T-cell (primary cell): ENCODE measurements at places on chromosomes 3 and 15.

DNA sequence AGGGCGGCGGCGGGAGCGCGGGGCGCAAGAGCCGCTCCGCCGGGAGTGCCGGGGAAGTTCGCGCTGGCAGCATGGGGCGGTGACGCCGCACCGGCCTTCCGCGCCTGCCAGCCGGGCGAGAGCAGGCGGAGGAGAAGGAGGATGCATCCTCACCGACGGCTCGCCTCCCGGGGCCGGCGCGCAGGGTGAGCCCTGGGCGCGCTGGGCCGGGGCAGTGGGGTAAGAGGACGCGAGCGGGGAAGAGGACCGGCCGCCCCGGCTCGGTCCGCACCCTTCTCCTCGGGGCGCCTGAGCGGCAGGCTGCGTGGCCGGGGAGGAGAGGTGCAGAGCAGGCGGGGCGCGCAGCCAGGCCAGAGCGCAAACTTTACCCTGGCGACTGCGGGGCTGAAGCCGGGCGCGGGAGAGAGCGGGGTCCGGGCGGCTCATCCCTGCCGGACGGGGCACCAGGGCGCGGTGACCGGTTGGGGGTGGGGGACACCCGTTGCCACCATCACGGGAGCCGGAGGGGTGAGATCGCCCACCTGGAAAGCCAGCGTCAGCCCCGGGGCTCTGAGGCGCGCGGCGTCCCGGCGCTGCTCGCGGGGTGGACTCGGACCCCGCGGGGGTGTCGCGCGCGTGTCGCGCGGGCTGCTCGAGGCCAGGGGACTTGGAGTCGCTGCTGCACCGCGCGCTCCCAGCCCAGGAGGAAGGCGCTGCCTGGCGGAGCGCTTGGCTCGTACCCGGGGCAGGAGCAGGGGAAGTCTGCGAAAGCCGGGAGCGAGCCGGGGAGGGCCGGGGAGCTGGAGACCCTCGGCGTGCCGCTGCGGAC lies 542 bp downstream of the GABRA5 start:
- no peak for DNase-seq

GRCh38 chr15:89817701-89818280 lies 3.1 kb upstream of the ANPEP start:
- no peak for DNase-seq

DNA sequence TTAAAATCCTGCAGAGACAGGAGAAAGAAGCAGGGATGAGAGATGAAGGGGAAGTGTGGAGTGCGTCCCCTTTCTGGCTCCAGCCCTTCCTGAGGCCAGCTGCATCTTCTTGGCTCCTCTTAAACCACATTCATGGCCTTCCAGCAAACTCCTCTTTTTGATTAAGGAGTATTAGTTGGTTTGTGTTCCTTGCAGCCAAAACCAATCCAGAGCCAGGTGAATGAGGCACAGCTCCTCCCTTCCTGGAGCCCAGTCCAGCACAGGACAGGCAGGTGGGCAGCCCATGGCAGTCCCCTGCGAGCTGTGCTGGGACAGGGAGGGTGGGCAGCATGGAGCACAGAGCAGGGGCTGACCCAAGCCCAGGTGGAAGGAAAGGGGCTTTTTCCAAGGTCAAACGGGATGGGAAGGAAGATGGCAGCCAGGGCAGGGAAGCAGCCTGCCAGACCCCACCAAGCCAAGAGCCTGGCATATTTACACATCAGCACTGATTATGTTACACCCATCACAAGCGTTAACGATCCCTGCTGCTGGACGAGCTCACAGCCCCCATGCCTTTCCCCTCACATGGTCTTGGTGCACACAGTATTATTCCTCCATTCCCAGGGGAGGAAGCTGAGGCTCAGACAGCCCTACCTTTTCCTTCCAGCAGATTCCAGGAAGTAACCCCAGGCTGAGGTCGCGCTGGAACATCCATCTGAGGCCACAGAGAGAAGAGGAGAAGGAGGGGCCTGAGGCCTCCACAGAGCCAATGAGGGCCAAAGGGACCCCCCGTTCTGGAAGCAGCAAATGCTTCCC lies 175.6 kb downstream of the SMAD6 start:
- no peak for DNase-seq

DNA sequence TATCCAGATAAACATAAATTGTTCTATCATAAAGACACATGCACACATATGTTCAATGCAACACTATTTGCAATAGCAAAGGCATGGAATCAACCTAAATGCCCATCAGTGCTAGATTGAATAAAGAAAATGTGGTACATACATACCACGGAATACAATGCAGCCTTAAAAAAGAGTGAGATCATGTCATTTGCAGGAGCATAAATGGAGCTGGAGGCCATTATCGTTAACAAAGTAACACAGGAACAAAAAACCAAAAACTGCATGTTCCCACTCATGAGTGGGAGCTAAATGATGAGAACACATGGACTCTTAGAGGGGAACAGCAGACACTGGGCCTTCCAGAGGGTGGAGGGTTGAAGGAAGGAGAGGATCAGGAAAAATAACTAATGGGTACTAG lies 79.2 kb downstream of the SH3GL3 start:
- no peak for DNase-seq

- no peak for DNase-seq
These were observed 31.7 kb downstream of the RAB27A start for GRCh38 chr15:55257938-55258337.

GRCh38 chr3:11006986-11007933 lies 14.7 kb downstream of the SLC6A1 start:
- no peak for DNase-seq

- DNase-seq = no peak
These were observed 288.1 kb downstream of the EPHB1 start for GRCh38 chr3:135083179-135083578.

- DNase-seq = no peak
These were observed 167.4 kb downstream of the GAP43 start for GRCh38 chr3:115790759-115791158.

DNA sequence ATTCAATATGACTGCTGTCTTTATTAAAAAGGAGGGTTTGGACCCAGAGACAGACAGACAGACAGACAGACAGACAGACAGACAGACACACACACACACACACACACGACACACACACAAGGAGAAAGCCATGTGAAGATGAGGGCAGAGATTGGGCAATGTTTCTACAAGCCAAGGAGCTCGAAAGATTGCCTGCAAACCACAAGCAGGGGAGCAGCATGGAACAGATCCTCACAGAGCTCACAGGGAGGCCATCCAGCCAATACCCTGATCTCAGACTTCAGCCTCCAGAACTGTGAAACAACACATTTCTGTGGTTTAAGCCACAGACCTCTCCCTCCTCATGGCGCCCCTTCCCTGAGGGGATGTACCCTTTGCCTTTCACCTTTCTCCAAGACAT lies 35.8 kb upstream of the ABHD2 start:
- no peak for DNase-seq

DNA sequence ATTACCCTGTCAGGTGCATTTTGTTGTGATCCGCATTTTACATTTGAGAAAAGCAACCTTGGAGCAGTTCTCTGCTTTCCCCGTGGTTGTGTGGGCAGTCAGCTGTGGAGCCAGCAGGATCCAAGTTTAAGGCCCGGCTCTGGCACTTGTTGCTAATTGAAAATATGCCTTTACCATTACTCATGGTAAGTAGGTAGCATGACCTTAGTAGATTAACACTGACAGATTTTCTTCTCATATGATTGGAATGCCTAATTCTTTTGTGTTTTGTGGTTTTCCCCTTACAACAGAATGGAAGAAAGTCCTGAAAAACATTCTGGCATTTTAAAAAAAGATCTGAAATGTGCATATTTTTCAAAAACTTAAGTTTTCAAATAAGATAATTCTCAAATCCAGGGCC lies 246.5 kb upstream of the LRRN1 start:
- DNase-seq = no peak

DNA sequence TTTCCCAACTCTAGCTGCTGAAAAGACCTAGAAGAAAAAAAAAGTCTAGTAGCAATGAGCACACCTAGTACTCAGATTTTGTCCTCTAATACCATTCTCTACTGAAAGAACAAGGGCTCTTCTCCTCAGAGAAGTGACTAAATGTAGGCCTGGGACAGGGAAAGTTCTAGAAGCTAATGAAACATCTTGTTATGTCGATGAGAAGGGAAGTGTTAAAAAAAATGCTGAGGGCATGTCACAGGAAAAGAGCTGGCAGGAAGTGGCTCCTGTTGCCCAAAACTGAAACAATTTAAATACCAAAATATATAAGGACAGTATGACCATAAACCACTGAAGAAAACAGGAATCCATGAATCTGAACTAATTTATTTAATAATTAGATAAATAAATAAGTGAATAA lies 581.4 kb upstream of the TBL1XR1 start:
- DNase-seq = no peak

DNA sequence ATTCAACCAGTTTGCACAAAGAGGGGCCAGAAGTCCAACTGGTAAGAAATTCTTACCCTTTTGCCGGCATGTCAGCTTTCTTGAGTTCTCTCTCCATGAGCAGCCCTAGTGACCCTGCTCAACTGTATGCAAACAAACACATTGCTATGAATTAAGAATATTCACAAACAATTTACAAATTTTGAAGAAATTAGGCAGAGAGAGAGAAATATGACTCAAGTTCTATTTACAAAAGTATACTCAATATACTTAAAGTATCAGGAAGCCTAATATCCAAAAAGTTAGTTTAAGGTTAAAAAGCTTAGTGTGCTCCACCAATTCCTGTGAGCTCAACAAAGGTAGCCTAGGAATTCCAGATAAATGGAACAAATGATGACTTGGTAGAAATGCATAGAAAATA lies 3.5 kb upstream of the EHHADH start:
- DNase-seq = no peak

DNA sequence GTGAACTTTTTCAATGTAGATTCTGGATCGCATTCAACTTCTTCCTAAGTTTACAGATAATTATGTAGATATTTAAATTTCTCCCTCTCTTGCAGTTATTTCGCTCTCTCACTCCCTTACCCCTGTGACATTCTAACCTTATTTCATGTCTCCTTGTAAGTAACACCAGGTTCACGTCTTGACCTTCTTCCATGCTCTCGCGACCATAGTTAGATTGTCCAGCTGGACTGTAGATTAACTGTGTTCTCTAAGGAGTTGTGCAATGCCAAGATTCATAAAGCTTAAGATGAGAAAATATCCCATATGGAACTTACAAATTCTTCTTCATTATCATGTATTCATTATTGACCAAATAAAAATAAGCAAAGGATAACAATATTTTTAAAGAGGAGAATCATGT lies 430.5 kb downstream of the GABRG3 start:
- DNase-seq = no peak

DNA sequence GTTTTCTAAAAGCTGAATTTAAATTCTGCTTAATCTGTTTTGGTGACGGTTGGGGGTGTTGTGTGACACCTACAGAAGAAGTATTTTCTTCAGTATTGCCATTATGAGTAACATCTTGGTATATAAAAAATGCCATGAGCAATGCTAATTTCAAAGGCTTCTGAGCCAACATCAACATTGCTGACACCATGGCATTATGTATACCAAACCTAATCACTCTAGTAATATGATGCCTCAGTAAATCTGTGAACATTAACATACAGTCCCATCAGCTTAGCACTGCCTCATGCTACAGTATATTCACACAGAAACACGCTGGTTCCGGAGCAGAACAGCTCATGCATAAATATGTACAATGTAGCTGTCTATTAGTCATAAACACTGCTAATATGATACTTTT lies 75.8 kb downstream of the ZPLD1 start:
- no peak for DNase-seq

DNA sequence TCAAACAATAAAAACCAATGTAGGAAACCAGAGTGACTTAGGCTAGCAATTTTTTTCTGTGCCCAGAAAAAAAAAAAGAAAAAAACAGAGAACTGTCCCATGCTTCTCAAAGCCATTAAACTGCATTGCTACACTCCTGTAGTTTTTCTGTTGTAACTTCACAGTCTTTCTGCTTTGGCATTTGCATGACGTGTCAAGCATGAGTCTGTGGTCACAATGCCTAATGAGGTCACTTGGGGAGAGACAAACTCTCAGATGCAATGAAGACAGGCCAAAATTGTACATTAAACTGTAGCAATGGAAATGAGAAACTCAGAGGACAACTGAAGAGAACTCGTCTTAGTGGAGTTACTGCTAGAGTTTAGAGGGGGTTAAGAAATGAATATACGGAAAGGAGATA lies 30.8 kb downstream of the CCDC80 start:
- no peak for DNase-seq

DNA sequence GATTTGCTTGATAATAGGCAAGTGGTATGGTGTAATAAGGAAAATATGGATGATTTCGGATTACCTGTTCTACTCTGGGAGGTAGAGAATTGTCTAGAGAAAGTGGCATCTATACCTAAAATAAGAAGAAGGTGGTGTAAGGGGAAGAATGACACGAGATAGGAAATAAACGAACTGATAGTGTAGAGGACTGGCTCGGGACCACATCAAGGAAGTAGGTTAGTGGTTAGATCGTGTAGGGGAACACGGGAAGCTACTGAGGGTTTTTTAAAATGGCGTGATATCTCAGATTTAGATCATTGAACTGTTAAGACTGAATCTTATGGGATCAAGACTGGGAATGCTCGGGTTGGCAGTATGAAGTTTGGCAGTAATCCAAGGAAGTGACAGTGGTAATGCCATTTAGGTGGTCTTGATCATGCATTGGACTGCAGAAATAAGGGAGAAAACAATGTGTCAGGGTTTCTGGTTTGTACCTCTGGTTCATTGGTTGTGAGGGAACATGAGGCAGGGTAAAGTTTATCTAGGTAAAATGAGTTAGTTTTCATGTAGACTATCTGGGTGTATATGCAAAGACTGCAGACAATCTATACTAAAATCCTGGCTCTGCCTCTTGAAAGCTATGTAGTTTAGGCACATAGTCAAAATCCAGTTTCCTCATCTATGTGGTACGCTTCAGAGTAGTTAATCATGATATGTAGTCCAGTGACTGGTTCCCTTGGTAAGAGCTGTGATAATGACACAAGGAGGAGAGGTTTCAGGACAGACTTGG lies 7.4 kb downstream of the RPL14 start:
- DNase-seq = no peak

DNA sequence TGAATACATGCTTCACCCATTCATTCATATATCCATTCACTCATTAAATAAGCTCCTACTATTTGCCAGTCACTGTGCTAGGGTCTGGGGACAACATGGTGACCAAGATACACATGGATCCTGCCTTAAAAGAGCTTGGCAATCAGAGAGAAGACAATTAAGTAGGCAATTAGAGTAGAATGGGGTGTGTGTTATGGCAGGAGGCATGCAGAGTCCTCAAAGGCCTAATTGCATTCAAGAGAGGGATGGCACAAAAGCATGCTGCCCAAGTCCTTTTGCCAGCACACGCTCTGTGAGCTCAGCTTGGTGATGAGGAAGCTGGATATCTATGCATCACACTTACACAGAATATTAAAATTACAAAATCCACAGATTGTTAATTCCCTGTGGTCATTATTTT lies 2.8 kb upstream of the PRICKLE2 start:
- no peak for DNase-seq

- no peak for DNase-seq
These were observed 189.9 kb downstream of the AKAP13 start for GRCh38 chr15:85570336-85570735.
